ENCODE measurements at places on chromosomes 5 and 9.
A peak's percentile ranks its signal among the peaks of the same experiment; 100 is the strongest.

GRCh38 chr5:125348936-125349831 lies 602.7 kb upstream of the ZNF608 start:
- peak; percentile 46 for DNase-seq

DNA sequence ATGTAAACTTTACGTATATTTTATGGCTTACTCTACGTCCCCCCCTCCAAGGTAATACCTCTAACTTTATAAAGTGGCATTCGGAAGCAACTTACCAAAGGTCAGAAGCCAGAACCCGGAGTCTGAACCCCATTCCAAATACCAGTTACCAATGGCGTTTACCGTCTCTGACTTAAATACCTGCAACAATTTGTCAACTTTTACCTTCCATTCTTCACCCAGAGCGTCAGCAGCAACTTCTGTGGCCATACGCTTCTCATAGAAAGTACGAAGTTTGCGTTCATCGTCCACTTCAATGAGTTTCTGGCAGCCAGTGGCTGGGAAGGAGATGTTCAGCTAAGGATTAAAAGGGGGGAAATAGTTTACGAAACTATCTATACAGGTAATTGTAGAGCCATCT lies 753 bp downstream of the RPS6 start:
- no peak for DNase-seq

GRCh38 chr9:82131072-82131471 lies 142.5 kb downstream of the SPATA31D1 start:
- DNase-seq = no peak

DNA sequence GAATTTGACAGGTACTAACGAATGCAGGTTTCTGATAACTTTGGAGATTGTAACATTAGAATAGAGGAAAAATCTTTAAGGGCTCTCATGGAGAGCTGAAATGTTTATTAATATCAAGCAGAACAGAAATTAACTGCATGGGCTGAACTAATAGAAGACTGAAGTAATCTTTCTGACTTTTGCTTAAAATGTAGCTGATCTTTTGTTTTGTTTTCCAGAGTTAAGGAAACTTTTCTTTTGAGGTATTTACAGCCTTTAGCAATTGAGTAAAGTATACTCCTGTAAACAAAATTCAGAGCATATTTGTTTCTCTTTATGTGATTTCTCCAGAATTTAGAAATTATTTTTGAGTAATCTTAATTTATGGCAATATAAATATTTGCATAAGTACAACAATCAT lies 43.9 kb downstream of the SHC3 start:
- DNase-seq = no peak

DNA sequence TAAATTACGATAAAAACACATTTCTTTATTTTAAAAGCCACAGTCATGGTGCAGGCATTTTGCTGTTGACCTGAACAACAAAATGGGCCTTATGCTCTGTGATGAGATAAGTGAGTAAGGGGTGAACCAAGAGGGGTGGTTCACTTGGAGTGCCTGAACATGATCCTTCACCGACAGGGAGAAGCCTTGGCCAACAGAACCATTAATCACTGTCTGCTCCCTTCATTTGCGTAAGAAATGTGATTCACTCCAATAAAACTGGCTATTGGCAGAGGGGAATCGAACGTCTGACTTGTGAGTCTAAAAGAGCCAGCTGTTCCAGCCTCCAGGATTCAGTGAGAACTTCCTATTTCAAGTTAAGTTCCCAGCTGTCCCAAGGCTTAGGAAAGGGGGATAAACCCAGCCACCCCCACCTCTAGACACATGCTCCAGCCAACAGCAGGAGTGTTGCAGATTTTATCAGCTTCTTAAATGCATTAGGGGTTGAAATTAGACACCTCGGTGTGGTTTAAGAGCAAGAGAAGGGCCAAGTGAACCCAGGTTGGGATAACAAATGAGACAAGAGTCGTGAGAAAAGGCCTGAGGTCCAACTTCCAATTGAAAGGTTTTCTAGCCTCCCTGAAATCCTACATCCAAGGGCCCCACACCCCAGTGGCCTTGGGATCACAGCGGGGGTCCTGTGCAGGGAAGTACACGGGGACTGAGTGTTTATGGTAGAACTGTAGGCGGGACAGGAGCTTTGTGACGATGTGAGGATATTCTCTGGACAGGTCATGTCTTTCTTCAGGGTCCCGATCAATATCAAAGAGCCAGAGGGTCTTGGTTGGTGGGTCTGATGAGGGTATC lies 131.4 kb upstream of the LHFPL2 start:
- DNase-seq = no peak

DNA sequence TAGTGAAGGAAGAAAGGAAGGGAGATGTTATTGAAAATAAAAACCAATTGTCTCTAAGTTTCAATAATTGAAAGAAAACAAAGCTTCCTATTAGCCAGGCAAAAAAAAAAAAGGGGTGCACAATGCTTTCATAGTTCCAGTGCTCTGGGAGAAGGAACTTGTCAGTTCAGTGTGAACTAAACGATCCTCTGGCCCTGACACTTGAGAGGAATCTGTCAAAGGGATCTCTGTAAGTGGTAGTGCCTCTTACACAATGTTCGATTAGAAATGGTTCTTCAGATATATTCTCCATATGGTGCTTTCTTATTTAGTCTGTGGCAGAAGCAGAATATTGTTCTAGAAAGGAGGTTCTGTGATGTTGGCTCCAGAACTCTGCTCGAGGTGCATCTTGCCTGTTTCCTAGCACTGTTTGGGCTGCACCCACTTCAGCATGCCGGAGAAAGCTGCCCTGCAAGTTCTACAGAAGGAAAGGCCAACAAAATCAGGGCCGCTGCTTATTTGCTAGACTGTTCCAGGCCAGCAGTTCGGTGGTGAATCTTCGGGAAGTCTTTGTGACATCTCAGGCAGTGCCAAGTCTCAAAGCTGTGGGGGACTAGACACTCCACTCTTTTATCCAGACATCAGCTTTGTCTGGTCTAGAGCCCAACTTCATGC lies 90.9 kb downstream of the PIK3R1 start:
- no peak for DNase-seq

- no peak for DNase-seq
Measured at GRCh38 chr5:179472174-179472573, 78.2 kb upstream of the RUFY1 start.

DNA sequence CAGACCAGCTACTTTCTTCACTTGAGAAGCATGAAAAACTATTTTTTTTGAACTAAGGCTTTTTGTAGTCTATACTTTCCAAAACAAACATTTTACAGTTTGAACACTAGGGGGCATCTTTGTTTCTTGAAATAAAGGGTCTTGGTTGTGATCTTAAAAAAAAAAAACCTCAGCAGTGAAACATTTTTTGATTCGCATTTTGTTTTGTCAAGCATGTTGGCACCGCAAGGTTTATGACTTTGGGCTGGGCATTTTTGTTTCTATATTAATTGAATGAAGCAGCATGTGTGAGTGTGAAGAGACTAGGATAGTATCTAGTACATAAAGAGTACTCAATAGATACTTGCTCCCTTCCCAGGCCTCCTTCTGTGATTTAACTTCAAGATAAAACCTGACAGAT lies 31.6 kb upstream of the ACOT12 start:
- DNase-seq = peak; percentile 70

GRCh38 chr5:1511651-1512540 lies 11.9 kb downstream of the LPCAT1 start:
- no peak for DNase-seq

GRCh38 chr5:89065919-89066318 lies 182.9 kb upstream of the MEF2C start:
- no peak for DNase-seq

DNA sequence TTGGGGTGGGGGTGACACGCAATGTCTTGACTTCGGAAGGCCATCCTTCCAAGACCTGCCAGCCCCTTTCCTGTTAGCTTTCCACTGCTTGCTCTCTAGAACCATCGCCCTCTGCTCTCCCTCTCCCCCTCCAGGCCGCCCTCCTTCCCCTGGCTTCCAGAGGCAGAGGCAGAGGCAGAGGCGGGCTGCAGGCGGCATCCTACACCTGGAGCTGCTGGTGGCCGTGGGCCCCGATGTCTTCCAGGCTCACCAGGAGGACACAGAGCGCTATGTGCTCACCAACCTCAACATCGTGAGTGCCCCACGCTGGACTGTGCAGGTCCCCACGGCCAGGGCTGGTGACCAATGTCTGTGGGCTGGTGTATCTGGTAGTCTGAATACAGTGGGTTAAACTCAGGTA lies 2.0 kb downstream of the ADAMTS13 start:
- DNase-seq = no peak

GRCh38 chr9:125626187-125626586 lies 80.8 kb downstream of the MAPKAP1 start:
- DNase-seq = no peak

- no peak for DNase-seq
Measured at GRCh38 chr9:134544388-134545214, 97.0 kb upstream of the COL5A1 start.

Data from retina (tissue), 1 donor.